Kidney tubule cell (primary cell): ENCODE measurements at places on chromosomes 7 and 10.
A peak's percentile ranks its signal among the peaks of the same experiment; 100 is the strongest.

DNA sequence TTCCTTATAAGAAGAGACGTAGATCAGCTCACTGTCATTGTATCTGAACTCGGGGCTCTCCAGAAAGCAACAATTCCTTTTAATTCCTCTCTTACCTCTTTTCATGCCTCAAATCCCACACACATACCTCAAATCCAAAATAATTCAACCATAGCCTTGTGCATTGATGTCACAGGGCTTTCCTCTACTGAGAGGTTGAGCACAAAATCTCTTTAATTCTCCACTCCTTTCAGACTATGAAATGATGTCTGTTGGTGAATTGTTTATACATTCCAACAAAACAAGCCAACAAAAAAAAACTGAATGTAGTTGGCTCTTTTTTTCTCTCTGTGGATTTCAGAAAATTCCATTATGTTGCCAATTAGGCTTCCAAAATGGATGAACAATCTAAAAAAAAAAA, 53.2 kb downstream of the BPGM start:
- no peak for DNase-seq

DNA sequence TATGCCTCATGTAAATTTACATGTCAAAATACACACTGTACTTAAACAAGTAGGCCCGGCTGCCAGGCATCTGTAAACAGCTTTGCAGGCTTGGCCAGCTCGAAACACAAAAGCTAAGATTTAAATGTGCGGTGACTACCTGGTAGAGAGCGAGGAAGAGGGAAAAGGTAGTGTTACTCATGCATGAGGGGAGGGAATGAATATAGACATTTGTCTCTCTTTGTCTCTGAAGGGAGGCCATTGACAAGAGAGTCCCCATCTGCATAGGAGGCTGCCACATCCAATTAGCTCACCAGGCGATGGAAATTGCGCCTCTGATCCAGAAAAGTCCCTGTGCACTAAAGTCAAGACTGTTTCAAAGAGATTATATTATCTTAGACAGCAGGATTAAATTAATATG, 535.8 kb downstream of the PTPRN2 start:
- DNase-seq = no peak

- no peak for DNase-seq
Observed at GRCh38 chr10:656883-657282, 32.6 kb downstream of the DIP2C start.

DNA sequence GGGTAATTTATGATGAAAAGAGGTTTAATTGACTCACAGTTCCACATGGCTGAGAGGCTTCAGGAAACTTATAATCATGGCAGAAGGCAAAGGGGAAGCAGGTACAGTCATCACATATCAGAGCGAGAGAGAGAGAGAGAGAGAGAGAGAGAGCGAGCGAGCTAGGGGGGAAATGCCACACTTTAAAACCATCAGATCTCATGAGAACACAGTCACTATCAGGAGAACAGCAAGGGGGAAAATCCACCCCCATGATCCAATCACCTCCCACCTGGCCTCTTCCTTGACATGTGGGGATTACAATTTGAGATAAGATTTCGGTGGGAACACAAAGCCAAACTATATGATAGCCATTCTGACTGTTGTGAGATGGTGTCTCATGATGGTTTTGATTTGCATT, 576.3 kb downstream of the GFRA1 start:
- peak; percentile 4 for DNase-seq

GRCh38 chr10:34565934-34566333, 249.2 kb downstream of the PARD3 start:
- DNase-seq = no peak

- DNase-seq = no peak
Observed at GRCh38 chr10:11275651-11276050, 258.0 kb downstream of the CELF2 start.

GRCh38 chr10:124325998-124326636, 92.6 kb downstream of the OAT start:
- DNase-seq = no peak

DNA sequence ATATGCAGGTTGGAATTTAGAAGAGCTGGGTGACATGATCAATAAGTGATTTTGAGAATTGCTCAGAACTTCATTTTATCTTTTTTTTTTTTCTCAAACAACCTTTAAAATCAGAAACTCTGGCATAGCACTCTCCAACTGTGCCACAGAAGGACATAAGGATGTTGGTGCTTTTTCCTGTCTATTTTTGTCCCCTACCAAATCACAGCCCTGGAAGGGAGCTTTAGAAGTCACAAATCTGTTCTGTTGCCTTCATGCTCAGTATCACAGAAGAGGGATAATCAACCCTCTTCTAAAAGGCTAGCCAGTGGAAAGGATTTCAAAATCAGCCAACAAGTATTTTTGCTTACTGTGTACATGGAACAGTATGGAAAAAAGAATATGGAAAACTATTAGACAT, 14.8 kb upstream of the NRP1 start:
- no peak for DNase-seq

- DNase-seq = no peak
Observed at GRCh38 chr10:4786043-4786839, 39.8 kb upstream of the AKR1E2 start.

GRCh38 chr10:1434202-1434601, 303.1 kb downstream of the ADARB2 start:
- no peak for DNase-seq

DNA sequence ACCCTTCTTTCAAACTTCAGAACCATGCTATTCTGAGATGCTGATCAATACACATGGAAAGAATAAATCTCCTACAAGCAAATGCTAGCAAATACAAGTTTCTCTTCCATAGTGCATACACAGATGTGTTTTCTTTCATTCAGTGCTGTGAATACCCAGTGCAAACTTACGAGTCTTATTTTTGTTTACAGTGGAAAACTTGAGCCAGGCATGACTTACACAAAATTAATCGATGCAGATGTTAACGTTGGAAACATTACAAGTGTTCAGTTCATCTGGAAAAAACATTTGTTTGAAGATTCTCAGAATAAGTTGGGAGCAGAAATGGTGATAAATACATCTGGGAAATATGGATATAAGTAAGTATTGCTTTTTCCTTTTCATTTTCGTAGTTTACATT, 48.8 kb downstream of the PNLIPRP3 start:
- DNase-seq = no peak

- DNase-seq = peak; percentile 54
Observed at GRCh38 chr7:127751062-127751461, 99.1 kb downstream of the SND1 start.

- DNase-seq = peak; percentile 84
Observed at GRCh38 chr10:76082956-76083355, 651.5 kb downstream of the LRMDA start.

GRCh38 chr7:39651265-39651664, 27.9 kb downstream of the RALA start:
- DNase-seq = no peak

DNA sequence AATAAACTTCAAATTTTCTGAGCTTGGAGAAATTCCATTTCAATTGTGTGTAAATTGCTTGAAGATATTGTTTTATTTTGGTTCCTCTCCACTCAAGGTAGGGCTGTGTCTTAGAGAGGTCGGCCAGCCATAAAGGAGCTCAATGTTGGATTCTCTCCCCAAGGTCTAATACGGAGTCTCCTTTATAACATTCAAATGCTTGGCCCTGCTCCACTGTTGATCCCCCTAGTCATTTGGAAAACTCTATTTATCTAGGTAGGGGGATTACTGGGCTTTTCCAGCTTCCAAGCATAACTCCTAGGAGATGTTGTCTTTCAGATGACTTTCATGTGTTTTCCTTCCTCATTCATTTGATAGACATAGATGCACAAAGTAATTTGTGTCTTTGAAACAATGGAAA, 170.9 kb downstream of the LRMDA start:
- DNase-seq = no peak

DNA sequence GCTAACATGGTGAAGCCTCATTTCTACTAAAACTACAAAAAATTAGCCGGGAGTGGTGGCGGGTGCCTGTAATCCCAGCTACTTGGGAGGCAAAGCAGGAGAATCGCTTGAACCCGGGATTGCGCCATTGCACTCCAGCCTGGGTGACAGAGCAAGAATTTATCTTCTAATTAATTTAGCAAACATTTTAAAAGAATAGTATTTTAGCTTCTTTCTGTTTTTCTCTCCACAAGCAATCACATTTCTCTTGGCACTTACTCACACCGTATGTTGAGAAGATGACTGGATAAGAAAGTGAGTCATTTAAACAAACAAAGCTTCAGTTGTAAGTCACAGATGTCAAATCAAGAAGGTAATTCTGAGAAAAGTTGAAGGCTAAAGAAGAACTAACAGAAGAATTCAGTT, 264.0 kb downstream of the ARL4A start:
- peak; percentile 80 for DNase-seq

- no peak for DNase-seq
Observed at GRCh38 chr7:85664341-85664740, 477.5 kb upstream of the SEMA3D start.

GRCh38 chr7:121195874-121196273, 132.9 kb upstream of the WNT16 start:
- DNase-seq = peak; percentile 22

GRCh38 chr10:102962267-102962666, 44.2 kb downstream of the CNNM2 start:
- no peak for DNase-seq

DNA sequence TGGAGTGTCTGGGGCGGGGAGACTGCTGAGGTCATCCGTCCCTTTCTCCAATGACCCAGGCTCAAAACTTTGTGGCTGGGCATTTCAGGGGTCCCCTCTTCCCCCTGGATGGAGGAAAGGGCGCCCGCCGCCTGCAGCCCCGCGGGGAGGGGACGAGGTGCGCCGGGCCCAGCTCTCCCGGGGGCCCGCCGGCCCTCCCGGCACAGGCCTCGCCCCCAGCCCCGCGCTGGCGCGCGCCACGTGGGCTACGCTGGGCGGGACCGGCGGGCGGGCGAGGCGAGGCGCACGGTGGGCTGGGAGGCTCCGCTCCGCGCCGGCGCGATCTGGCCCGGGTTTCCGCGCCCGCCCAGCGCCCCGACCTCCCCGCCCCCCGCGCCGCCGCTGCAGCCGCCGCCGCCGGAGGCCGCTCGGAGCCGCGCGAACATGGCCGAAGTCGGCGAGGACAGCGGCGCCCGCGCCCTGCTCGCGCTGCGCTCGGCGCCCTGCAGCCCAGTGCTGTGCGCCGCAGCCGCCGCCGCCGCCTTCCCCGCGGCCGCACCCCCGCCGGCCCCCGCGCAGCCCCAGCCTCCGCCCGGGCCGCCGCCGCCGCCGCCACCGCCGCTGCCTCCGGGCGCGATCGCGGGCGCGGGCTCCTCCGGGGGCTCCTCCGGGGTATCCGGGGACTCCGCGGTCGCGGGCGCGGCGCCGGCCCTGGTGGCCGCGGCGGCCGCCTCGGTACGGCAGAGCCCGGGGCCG, at the start of gene FOXK1:
Gene FOXK1 (plus strand): TSS at position 410 of the 735 bp plus-strand sequence. CDS start 14 bp downstream, at position 424.
- DNase-seq = peak; percentile 81

GRCh38 chr10:133359972-133360610, 2.3 kb upstream of the FUOM start:
- no peak for DNase-seq

GRCh38 chr10:131532745-131533341, 221.3 kb upstream of the TCERG1L start:
- no peak for DNase-seq

DNA sequence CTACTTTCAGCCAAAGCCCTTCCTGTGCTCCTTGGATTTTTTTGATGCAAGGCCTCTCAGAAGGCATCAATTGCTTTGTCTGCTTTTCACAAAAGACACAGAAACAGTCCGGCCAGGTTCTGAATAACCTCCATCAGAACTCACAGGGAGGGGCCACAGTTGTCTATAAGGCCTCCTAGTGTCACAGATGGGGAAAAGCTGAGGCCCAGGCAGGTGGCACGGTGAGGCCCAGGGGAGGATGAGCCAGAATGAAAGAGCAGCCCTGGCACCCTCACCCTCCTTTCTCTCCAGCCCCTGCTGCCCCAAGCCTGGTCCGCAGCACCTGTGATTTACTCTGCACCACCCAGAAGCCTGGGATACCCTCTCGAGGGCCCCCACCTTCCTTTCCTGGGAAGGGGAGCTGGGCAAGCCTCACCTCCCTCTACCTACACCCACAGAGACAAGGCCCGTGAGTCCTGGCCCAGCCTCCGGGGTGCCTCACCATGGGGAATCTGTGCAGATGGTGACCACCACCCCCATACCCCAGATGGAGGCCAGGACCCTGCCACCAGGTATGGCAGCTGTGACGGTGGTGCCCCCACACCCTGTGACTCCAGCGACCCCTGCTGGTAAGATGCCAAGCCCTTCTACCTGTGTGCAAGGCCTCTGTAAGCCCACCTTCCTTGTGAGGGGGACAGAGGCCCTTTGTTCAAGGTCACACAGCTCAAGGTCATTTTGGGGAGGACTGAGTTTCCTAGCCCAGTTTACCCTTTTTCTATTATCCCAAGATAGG, 26.2 kb upstream of the ZNF467 start:
- DNase-seq = no peak

DNA sequence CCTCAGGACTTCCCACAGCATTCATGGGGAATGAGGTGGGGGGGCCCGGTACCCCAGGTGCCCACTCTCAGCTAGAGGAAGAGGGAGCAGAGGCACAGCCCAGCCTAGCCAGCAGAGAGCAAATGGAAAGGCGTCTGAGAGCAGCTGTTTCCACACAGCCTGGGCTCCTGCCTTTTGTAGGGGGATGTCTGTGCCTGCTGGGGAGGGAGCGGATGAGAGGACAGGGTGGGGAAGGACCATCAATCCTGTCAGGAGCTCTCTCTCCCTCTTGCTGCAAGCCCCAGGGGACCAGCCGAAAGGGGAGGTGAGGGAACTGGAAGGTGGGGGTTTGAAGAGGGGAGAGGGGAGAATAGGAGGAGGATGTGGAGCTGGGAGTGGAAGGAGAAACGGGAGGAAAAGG, at the start of gene PKD2L1:
Gene PKD2L1 (minus strand): TSS at position 150 of the 400 bp plus-strand sequence. CDS start 125 bp downstream, at position 25.
- no peak for DNase-seq

- DNase-seq = no peak
Observed at GRCh38 chr10:129344731-129345355, 122.2 kb upstream of the MGMT start.

GRCh38 chr10:108443636-108444035, 1279.1 kb upstream of the SORCS1 start:
- DNase-seq = no peak

DNA sequence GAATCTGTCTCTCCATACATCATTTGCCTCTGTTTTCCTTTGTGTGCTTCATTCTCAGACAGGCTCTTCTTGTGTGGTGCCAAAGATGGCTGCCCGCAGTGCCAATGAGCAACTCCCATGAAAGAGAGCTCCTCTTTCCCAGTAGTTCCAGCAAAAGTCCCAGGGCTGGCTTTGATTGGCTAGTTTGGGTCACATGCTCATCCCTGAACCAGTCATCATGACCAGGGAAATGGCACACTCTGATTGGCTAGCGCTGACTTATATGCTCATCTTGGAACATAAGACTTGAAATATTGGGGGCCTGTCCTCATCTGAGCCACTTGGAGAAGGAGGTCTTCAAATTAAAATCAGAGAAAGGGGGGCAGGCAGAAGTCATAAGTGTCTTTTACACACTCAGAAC, 112.7 kb downstream of the CDH23 start:
- no peak for DNase-seq

- DNase-seq = peak; percentile 43
Observed at GRCh38 chr10:71367271-71367670, 29.4 kb upstream of the CDH23 start.

DNA sequence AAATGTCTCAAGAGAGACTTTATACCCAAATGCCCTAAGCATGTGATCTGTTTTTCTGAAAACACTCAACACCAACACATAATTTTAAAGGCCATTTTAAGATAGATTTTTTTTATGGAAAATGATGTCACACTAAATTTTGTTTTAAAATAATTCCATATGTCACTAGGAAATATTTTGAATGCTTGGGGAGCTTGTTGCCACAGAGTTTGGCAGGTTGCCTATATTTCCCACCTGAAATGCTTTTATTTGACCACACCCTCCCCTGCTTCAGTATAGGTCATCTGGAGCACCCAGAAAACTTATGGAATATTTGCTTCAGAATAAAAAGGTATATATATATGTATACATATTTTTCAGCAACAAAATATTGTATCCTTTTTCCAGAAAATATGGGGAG, 180.0 kb upstream of the ANK3 start:
- DNase-seq = no peak
